Amygdala (tissue), 56 donors: ENCODE measurements at places on chromosomes 5 and 9.

GRCh38 chr5:179422908-179423481 is 77.7 kb upstream of the ADAMTS2 start:
- DNase-seq: no peak

DNA sequence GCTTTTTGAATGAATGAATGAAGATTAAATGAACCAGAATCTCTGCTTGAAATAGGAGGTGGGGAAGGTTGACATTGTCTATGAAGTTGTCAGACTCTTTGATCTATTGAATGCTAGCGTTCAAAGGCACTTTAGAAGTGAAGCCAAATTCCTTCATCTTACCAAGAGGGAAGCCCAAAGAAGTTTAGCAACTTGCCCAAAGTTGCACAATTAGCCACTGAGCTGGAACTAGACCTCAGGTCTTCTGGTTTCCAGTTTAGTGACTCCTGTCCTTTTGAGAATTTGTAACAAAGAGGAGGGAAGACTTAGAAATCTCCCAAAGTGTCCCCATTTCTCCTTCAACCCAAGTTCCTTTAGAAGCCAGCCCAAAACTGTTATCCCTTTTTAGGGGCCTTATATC is 20.7 kb upstream of the SLC1A3 start:
- DNase-seq: no peak

GRCh38 chr5:11378461-11378860 is 525.8 kb downstream of the CTNND2 start:
- no peak for DNase-seq

DNA sequence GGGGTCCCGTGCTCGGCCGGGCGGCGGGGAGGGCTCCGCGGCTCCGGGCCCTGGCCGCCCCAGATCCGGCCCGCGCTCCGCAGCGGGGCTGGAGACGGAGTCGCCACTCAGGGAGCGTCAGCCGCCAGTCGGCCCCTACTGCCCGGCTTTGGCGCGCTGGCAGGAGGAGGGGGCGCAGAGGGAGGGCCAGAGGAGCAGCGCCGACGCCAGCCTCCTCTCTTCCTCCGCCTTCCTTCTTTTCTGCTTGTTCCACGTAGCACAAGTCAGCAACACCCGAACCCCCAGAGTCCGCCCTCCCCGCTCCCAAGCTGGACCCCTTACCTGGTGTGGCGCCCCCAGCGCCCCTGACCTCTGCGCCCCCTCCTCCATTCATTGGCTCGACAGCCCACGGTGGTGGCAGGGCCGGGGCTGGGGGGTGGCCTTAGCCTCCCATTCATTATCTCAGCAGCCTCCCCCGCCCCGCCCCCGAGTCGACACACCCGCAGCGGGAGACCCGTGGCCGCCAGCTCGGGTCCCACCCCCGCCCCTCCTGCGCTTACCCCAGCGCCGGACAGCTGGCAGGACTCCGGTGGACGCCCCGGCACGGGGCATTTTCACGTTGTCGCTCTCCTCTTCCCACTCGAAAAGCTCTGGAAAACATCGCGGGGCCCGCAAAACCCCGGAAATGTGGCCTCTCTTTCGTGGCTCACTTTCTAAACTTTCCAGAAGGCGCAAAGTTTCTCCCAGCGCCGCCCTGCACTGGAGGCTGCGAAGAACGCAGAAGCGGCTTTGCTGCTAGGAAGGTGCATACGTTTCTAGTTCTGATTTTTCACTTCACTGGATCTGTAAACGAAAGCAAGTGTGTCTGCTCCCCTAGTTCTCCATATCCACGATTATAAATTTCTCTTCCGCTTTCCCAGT is at the start of gene LPAR1:
Gene LPAR1 (minus strand): TSS at position 140 of the 900 bp plus-strand sequence. CDS start 66,353 bp downstream, outside the sequence.
- DNase-seq: peak; percentile 29

GRCh38 chr5:113020461-113021273 is 44.1 kb downstream of the DCP2 start:
- DNase-seq: no peak

- no peak for DNase-seq
These were observed 33.1 kb upstream of the PRXL2C start for GRCh38 chr9:96688187-96688586.

- no peak for DNase-seq
These were observed 80.1 kb downstream of the MTREX start for GRCh38 chr5:55387865-55388264.

GRCh38 chr5:9722601-9723180 is 92.5 kb upstream of the TAS2R1 start:
- DNase-seq: no peak

DNA sequence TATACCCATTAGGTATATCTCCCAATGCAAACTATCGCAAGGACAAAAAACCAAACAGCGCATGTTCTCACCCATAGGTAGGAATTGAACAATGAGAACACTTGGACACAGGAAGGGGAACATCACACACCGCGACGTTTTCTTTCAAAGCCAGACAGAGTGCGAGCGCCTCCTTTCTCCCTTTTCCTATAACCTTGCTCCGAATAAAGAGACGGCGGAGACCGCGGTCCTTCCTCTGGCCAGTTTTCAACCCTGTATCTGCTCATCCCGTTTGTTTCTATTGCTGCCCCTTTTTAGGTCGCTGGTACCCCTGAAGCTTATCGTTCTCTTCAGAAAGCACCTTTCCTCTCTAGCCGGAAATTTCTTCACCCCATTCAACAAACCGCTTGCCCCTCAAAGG is 1.3 kb downstream of the LVRN start:
- no peak for DNase-seq
